Pulmonary artery endothelial cell (primary cell): ENCODE measurements at places on chromosomes 7 and 10. TPM values are rescaled to one million over a fixed set of nuclear protein-coding genes. Genes with fewer than 3 reads are reported as not detected.
A peak's percentile ranks its signal among the peaks of the same experiment; 100 is the strongest.

DNA sequence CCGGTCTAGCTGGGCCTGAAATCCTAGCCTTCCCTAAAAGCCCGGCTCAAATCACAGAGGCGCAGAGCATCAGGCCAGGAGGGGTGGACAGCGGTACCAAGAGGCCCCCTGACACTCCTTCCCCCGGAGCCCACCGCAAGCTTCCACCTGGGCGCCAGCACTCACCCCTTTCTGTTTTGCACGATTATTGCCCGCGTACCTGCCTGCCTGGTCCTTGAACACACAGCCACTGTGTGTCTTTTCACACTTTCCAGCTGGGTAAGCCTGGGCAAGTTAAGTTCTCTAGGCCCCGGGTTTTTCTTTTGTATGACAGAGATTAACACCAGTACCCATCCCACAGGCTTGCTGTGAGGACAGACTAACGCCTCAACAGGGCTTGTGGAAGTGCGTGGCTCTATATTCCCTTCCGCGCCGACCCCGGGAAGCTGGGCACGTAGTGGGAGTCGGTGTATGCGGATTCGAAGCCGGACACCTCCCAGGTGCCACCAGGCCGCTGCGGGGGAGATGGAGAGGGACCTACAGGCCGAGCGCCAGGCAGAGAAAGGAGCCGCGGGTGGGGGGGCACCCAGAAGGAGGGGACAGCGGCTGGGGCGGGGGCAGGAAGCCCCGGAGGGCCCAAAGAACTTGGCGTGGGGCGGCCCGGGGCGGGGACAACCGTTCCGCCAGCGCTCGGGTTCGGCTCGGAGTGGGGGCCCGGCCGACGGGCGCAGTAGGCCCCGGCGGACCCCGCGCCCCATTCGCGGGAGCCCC, 792 bp downstream of the ZNF746 start:
- DNase-seq = no peak

DNA sequence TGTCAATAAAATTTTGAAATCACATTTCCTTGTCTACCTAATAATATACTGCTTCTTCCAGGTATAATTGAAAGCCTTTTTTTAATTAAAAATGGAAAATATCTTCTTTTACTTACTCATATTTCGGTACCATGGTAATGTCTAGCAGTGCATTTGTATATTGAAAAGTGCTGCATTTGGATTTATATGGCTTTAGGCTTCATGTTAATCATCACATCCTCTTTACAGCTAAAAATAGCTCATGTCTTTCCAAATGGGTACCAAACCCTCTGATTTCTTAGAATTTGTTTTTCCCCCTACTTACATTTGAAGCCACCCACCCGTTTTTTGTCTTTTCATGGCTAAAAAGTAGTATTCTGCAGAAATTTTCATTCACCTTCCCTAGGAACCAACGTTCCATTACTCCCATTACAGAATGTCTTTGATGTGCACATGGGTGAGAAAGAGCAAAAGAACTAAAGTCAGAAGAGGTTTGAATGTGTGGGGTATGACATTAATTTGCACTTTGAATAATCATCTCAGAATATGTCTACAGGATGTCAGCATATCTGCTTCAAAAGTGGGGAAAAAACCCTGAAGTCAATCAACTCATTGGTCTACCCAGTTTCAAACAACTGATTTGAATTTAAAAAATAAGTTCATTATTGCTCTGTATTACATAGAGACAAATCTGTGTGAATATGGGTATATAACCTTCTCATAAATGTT, 935.9 kb downstream of the GATA3 start:
- no peak for DNase-seq

GRCh38 chr10:132301371-132302330, 6.1 kb downstream of the STK32C start:
- no peak for DNase-seq

DNA sequence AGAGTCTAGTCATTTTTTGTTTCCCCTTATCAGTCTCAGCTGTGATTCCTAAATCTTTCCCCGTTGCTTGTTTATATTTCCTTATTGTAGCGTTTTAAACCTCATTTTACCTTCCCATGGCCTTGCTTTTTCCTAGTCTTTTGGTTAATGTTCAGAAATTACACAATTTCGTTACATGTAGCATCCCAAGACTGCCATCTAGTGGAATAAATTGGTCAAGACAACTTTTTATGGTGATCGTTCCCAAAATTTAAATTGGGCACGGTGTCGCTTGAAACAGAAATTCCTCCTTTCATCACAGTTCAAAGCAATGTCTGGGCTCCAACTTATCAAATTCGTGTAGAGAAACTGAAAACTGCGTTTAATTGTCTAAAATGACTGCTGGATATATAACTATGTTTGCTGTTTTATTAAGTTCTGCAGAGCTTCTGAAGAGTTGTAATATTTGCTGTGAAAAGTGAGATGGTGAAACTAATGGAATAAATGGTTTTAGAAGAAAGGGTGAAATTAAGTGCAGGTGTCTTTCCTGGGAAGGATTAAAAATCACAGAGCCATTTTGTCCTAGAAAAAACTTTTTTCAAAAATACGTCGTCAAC, 370.2 kb downstream of the PHF14 start:
- DNase-seq = no peak

GRCh38 chr10:89035461-89035860, 44.9 kb downstream of the FAS start:
- DNase-seq = no peak

DNA sequence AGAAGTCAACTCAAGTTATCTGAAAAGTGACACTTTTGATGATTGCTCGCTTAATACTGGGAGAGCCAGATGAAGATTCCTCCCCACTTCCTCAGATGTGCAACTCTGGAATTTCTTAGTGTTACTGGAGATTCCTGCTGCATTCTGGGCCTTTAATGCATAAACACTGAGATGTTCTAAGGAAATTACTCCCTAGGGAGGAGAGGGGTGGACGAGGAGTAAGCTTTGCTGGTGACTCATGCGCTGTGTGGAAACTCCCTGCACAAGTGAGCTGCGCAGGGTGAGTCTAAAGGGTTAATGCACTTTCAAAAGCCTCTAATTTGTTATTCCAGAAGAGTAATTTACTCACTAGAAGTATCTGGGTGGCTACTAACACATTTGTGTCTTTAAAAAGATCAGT, 46.3 kb downstream of the EGFR start:
- DNase-seq = peak; percentile 56

DNA sequence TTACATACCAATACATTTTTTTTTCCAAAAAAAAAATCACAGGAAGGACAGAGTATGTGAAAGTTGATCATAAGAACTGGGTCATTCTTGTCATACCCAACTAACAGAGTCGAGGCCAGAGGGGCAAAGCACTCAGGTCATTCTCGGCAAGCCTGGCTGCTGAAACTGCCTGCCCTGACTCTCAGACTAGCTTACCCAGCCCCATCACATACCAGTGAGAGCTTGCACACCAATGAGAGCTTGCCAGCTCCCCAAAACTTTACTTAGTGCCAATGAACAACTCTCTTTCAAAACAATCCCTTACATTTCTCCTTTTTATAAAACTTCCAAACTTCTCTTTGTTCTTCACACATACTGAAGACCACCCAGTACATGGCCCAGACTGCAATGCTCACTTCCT, 48.9 kb downstream of the VOPP1 start:
- DNase-seq = no peak

DNA sequence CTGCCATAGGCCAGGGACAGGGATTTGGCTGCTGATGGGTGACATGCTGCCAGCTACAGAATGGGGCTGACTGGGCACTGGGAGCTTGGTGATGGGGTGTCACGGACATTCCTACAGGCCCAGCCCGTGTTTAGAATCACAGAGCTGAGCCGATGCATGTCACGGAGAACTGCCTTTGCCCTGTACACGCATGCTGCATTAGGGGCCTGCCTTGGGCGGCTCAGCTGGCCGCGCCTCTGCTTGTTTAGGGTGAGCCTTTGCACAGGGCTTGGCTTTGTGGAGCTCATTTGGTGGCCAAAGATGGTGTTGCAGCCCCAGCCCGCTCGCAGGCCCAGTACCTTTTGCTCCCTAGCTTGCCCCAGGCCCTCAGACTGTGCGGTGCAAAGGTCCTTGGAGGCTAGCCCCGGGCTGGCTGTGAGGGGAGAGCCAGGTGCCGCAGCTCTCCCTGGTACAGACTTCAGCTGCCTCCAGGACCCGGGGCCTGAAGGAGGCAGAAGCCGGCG, 108.4 kb upstream of the BTBD16 start:
- no peak for DNase-seq

DNA sequence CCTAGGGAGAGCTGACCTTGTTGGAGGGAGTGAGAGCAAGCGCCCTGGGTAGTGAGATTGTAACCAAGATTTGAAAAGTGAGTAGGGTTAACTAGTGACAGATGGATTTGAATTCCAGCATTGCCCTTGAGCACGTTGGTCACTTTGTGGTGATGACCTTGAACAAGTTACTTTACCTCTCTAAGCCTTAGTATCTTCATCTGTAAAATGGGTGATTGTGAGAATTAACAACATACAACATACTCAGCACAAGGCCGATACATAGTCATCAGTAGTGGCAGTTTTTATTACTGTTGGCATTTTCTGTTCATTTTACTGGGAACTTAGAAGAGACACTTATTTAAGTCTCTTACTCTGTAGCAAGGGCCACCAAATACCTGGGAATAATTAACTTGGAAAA, 25.5 kb downstream of the SNX10 start:
- no peak for DNase-seq

DNA sequence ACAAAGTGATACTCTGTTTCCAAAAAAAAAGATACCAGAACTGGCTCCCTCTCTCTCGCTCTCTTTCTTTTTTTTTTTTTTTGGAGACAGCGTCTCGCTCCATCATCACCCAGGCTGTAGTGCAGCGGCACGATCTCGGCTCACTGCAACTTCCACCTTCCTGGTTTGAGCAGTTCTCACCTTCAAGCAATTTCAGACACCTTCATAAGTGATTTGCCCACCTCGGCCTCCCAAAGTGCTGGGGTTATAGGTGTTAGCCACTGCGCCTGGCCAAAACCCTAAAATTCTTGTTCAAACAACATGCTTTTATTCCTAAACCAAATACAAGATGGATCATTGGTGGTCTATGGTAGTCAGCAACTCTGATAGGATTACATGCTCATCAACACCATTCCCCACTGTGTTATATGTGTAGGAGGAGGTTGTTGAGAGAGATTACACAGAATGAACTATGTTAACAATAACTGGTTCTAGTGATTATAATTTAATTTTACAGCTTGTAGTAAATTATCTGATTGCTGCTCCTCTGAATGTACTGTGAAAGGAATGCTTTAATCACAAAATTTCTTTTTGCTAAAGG, 15.5 kb downstream of the ACBD5 start:
- no peak for DNase-seq

GRCh38 chr10:290026-290725, 154.9 kb downstream of the ZMYND11 start:
- DNase-seq = no peak

DNA sequence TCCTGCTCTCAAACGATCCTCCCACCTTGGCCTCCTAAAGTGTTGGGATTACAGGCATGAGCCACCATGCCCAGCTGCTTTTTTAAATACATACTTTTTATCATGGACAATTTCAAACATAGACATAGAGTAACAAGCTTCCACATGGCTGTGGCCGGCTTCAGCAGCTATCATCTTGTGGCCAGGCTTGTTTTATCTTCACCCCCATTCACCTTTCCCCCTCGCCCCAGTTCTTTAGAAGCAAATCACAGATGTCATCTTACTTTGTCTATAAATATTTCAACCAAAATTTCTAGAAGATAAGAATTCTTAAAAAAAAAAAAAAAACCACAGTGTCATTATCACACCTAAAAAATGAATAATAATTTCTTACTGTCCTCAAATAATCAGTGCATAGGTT, 5.9 kb downstream of the FOXK1 start:
- DNase-seq = no peak

- DNase-seq = no peak
Observed at GRCh38 chr7:69402696-69403095, 195.6 kb upstream of the AUTS2 start.

- no peak for DNase-seq
Observed at GRCh38 chr7:6447581-6448199, at the start of gene DAGLB. Gene DAGLB, minus strand, starts transcription at chr7:6447954. Its CDS starts 112 bp downstream, at chr7:6447842.

- no peak for DNase-seq
Observed at GRCh38 chr10:121740069-121740468, 141.8 kb upstream of the FGFR2 start.

GRCh38 chr7:158362001-158362400, 225.6 kb downstream of the PTPRN2 start:
- DNase-seq = no peak

DNA sequence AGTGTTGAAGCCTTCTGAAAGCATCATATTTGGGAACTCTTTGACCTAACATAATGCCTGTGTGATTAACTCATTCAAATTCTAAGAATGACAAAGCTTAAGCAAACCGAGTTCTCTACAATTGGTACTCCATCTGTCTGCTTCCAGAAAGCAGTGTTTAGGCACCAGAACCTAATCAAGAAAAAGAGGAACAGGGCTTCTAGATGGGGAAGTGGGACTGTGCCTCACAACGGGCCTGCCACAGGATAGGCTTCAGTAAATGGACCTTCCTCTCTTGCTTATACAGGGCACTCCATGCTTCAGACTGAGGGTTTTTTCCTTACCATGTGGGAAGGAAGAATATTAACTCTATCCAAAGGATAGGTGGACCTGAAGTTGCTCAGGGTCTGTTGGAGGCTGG, 808.1 kb downstream of the XPNPEP1 start:
- no peak for DNase-seq

GRCh38 chr7:55309040-55309991, 55.8 kb upstream of the LANCL2 start:
- no peak for DNase-seq

GRCh38 chr10:69382382-69383117, 34.2 kb downstream of the TACR2 start:
- DNase-seq = no peak

GRCh38 chr7:1943933-1944618, 274.0 kb downstream of the ELFN1 start:
- no peak for DNase-seq

- no peak for DNase-seq
Observed at GRCh38 chr7:15199482-15199881, 296.9 kb upstream of the DGKB start.

DNA sequence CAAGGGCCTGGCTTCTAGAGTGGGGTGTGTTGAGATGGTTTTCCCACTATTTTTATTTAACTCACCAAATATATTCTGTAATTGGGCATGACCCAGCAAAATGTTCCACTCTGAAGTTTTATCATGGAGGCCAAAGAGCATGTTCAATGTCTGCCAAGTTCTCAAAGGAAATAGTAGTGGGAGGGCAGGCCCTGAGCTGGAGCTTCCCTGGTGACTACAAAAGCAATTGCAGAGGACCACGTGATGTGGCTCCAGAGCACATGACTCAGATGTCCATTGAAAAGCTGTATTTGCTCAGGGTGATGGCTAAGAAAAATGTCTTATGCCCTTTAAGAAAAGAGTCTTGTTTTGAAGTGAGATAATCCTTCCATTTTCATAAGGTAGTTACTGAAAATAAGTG, 1024.8 kb downstream of the LRMDA start:
- no peak for DNase-seq

GRCh38 chr10:112842832-112843360, 107.2 kb upstream of the TCF7L2 start:
- DNase-seq = no peak

- DNase-seq = no peak
Observed at GRCh38 chr7:158525648-158526484, 61.8 kb downstream of the PTPRN2 start.

- no peak for DNase-seq
Observed at GRCh38 chr7:29557954-29558353, 5.7 kb upstream of the PRR15 start.

Gene SLC35B4
- total RNA-seq = 15.1 and 15.8 TPM in 2 replicates

Gene ZFAND2A
- 14.3 and 24.7 TPM in 2 replicates for total RNA-seq

Gene CLRN3
- total RNA-seq = 0.11 TPM in 1 of 2 replicates, not detected in the other

Gene TEX36
- not detected in 2 replicates for total RNA-seq

Gene KLF14
- not detected in 2 replicates for total RNA-seq
